ENCODE measurements at places on chromosomes 12 and 14.

- no peak for DNase-seq
These were observed 11.2 kb downstream of the BCAT1 start for GRCh38 chr12:24937553-24938244.

- no peak for DNase-seq
These were observed 610.0 kb upstream of the LMO3 start for GRCh38 chr12:17215759-17216570.

- DNase-seq: no peak
These were observed 109.0 kb upstream of the ATP2B1 start for GRCh38 chr12:89817501-89818226.

DNA sequence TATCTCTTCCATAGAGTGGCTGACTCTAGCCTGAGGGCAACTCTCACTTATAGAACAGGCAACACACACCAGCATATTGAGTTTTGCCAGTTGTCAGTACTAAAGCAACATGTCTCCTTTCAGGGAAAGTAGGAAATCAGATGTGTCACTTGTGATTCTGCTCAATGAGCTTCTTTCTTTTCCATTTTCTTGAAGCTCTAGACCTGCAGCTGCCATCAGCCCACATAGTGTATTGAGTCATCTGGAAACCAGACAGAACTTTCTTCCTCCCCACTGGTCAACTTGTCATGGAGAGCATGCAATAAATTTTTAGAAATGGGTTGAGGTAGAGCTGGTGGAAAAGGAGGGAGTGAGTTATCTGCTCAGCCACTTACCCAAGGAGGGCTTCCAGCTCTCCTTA is 209.0 kb upstream of the PLEKHG7 start:
- DNase-seq: no peak

DNA sequence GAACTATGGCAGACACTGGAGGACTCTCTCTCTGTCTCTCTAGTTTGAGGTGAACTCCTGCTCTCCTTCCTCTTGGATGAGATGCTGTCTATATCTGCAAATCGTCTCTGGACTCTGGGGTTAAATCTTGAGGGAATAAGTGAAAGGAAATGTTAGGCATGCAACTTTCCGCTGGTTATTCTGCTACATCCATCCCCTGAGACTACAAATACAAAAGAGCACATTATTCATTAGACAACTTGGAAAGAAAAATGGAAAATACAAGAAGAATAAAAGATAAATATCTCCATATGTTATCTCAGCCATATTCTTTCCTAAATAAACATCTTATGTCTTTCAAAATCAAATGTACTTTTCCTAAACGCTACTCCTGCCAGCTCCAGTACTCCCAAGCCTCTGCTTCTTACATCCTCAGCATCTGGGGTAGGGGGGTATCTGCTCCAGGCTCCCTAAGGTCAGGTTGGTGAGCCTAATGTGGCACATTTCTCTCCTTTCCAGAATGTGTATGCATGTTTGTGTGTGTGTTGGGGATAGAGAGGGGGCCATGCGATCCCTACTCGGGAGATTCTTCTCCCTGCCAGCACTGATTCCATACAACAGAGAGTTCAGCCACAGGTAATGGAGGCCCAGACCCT is 102.9 kb upstream of the FSCB start:
- DNase-seq: no peak

DNA sequence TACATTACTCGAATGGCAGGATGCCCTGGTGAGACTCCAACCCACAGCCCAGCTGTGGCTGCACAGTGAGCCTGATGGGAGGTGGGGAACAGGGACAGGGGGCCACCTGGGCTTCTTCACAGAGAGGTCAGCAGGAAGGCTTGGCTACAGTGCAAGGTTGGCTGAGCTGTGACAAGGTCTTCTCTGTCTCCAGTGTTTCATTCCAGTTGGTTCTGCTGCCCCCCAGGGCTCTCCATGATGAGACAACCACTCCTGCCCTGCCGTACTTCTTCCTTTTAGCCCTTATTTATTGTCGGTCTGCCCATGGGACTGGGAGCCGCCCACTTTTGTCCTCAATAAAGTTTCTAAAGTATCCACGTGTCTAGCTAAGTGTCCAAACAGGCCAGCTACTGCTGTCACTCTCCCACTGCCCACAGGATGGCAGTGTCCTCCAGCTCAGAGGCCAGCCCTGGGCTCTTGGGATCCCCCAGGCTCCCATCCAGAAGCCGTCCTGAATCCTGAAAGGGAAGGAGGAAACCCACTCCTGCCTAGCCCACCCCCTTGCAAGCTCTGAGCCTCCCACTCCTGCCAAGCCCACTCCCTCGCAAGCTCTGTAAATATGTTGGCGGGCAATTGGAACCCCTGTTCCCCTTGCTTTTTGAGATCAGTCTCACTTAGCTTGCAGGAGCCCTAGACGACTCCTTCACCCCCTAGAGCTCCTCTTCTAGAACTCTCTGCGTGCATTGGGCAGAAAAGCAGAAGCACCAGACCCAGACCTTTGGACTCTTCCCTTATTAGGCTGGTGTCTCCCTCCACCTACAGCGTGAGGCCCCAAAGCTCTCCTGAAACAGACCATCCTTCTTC is 5.4 kb downstream of the C1QL4 start:
- DNase-seq: no peak

DNA sequence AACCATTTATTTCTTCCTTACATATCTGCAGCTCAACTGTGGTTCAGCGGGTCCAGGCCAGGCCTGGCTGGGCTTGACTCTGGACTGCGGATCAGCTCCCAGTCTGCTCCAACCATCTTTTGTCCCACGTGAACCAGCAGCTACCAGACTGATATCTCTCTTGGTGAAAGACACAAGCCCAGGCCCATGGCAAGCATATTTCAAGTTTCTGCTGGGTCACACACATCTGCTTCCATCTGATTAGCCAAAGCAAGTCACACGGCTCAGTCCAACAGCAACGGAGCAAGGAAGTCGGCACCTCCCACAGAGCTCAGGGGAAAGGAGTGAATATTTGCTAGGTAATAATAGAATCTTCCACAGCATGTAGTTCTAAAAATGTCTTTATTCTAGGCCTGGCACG is 24.7 kb upstream of the MARK3 start:
- DNase-seq: no peak

- no peak for DNase-seq
These were observed 1027.0 kb downstream of the VRK1 start for GRCh38 chr14:97824218-97824617.

GRCh38 chr12:65122703-65123102 is 1.6 kb upstream of the WIF1 start:
- DNase-seq: no peak

- no peak for DNase-seq
These were observed 8.8 kb upstream of the LRRK2 start for GRCh38 chr12:40215982-40216381.

GRCh38 chr12:24741216-24741615 is 207.7 kb downstream of the BCAT1 start:
- no peak for DNase-seq
